ENCODE measurements at places on chromosomes 12 and 14. TPM values are rescaled to one million over a fixed set of nuclear protein-coding genes. Genes with fewer than 3 reads are reported as not detected.

DNA sequence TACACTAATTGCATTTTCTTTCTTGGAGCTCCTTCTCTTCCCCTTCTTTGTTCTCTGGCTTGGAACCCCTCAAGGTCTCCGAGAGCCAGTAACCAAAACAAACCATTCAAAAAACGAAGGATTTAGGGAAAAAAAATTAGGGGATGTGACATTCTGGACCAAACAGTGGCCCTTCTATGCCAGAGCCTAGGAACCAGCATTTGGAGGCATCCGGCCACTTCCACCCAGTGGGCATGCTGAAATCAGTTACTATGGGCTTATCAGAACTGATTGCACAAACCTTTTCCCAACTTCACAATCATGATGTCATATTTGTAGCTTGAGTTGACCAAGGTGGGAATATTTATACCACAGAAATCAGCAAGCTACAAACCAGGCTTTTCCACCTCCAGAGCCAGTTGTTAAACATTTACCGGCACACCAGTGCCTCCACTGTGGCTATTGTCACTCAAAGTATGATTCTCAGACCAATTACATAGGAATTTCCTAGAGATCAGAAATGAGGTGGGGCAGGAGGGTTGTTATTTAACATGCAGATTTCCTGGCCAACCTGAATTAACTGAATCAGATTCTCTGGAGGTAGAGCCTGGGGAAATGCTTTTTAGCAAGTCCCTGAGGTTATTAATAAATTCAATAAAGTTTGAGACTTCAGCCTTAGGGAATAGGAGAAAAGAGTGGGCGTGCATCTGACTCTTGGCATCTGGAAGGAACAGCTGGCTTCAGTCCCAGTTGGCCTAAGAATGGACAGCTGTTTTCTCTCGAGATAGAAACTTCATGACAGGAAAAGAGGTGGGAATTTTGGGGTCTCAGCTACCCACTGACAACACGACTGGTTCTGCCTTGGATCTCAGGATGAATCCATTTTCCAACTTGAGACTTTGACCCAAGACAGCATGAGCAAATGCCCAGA lies 273.9 kb downstream of the ZFP36L1 start:
- DNase-seq, result no peak
- no peak overlapping the region for H3K27ac ChIP-seq
- H3K27me3 ChIP-seq, result no peaks in the 10 kb centered on the region
- H3K4me1 ChIP-seq, result peaks cover 10% of the 10 kb centered on the region
- H3K4me3 ChIP-seq, result no peak overlapping the region

DNA sequence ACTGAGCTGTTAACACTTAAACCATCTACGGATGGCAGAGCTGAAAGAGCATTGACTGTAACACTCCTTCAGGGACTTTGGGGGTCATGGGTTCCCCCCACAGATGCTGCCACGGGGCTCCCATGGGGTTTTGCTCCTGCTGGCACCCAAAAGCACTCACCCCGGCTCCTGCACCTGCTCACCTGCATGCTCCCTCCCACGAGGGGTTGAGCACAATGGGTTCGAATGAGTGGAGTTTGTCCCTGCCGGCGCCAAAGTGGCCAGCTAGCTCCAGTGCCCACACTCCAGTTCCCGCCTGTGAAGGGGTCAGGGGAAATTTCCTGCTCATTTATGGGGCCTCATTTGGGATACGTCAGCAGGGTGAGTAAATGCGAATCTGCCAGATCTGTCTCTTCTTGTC lies 40.7 kb downstream of the TNFAIP2 start:
- no peaks in the 10 kb centered on the region for H3K27me3 ChIP-seq
- no peak for DNase-seq
- no peaks in the 10 kb centered on the region for H3K4me1 ChIP-seq
- no peaks in the 10 kb centered on the region for H3K36me3 ChIP-seq
- H3K4me3 ChIP-seq, result no peak overlapping the region

DNA sequence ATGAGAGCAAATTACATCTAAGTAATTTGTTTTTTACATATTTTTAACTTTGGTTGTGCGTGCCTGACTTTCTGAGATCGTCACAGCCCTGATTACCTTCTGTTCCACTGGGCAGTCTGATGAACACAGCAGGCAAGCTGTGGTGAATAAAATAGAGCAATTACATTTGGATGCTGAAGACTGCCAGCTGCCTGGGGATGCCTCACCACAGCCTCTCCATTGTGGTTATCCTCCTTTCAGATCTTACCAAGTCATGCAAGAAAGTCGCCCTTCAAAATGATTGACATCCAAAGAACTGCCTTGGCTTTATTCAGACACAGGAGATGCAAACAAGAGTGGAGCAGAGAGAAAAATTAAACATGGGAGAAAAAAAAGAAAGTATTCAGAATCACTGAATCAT lies 456.6 kb upstream of the TMPO start:
- H3K36me3 ChIP-seq, result no peaks in the 10 kb centered on the region
- no peak overlapping the region for H3K27ac ChIP-seq
- no peak overlapping the region for H3K4me3 ChIP-seq
- DNase-seq, result no peak
- no peaks in the 10 kb centered on the region for H3K27me3 ChIP-seq
- no peaks in the 10 kb centered on the region for H3K4me1 ChIP-seq

DNA sequence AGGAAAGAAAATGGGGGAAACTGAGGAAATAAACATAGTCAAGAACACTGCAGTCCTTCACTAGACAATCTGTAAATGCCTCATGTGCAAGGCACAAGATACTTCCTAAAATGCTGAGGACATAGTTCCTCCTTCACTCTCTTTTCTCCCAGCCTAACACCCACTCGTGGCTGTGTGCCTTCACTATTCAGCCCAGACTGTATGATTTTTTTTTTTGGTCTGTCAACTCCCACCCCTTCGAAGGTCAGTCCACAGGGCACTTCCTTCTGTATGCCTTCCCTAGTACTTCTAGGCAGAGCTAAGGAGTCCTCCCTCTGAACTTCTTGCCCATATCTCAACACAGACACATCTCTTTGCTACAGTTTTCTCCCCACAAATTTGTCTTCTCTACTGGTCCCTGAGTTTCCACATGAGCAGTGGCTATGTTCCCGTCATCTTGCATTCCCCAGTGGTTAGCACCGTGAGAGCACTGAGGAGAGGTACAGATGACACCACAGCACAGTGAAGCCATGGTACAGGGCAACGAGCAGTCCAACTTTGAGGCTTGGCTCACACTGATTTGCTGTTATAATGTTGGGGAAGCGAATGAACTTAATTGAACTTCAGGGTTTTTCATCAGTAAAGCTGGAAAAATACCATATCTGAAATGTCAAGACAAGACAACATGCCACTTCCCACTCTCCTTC lies 24.1 kb upstream of the SYCP3 start:
- no peaks in the 10 kb centered on the region for H3K27me3 ChIP-seq
- no peak overlapping the region for H3K27ac ChIP-seq
- DNase-seq, result no peak
- H3K4me3 ChIP-seq, result no peak overlapping the region

GRCh38 chr14:25516838-25517237 lies 466.9 kb upstream of the STXBP6 start:
- no peaks in the 10 kb centered on the region for H3K27me3 ChIP-seq
- no peak overlapping the region for H3K4me3 ChIP-seq
- H3K36me3 ChIP-seq, result no peaks in the 10 kb centered on the region
- no peaks in the 10 kb centered on the region for H3K4me1 ChIP-seq

GRCh38 chr14:100788942-100789341 lies 37.0 kb upstream of the MEG3 start:
- no peaks in the 10 kb centered on the region for H3K4me1 ChIP-seq
- no peaks in the 10 kb centered on the region for H3K27me3 ChIP-seq
- H3K4me3 ChIP-seq, result no peak overlapping the region
- no peak for DNase-seq
- no peaks in the 10 kb centered on the region for H3K36me3 ChIP-seq

- no peaks in the 10 kb centered on the region for H3K36me3 ChIP-seq
- DNase-seq, result no peak
- H3K27me3 ChIP-seq, result no peaks in the 10 kb centered on the region
- H3K4me3 ChIP-seq, result no peak overlapping the region
Observed at GRCh38 chr14:52806115-52806514, 14.7 kb upstream of the GNPNAT1 start.

- DNase-seq, result peak; percentile 77
- H3K4me1 ChIP-seq, result no peaks in the 10 kb centered on the region
- H3K36me3 ChIP-seq, result no peaks in the 10 kb centered on the region
- H3K4me3 ChIP-seq, result no peak overlapping the region
Observed at GRCh38 chr12:66860752-66861750, 182.2 kb upstream of the GRIP1 start.

DNA sequence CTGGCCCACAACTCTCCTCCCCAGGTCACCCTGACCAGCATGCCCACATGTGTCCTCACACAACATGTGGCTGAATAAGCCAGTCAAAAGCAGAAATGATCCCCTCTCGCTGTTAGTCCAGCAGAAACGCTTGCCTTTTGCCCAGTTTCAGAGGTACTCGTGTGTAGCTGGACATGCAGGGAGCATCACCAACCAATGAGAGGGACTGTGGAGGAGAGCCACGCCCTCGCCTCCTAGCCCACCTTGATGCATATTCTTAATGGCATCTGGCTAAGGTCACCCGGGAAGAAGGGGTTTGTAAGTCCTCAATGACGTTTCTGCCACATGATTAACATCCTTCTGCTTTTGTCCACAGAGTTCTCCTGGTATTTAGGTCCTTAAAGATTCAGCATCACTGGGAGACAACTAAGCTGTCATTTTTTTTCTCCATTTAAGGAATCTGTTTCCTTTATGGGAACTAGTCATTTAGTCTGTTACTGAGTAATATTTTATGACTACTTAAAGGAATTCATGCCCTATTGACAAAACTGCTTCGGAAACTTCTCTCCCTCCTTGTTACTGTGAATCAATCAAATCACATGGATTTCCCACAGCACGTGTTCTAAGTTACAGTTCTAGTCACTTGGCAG lies 134.0 kb downstream of the GCH1 start:
- H3K27me3 ChIP-seq, result no peaks in the 10 kb centered on the region
- H3K4me1 ChIP-seq, result peaks cover 7% of the 10 kb centered on the region
- no peaks in the 10 kb centered on the region for H3K36me3 ChIP-seq
- H3K27ac ChIP-seq, result no peak overlapping the region

GRCh38 chr12:19945559-19946435 lies 422.5 kb upstream of the PDE3A start:
- no peak for DNase-seq
- no peak overlapping the region for H3K4me3 ChIP-seq
- H3K27me3 ChIP-seq, result no peaks in the 10 kb centered on the region
- H3K27ac ChIP-seq, result no peak overlapping the region

DNA sequence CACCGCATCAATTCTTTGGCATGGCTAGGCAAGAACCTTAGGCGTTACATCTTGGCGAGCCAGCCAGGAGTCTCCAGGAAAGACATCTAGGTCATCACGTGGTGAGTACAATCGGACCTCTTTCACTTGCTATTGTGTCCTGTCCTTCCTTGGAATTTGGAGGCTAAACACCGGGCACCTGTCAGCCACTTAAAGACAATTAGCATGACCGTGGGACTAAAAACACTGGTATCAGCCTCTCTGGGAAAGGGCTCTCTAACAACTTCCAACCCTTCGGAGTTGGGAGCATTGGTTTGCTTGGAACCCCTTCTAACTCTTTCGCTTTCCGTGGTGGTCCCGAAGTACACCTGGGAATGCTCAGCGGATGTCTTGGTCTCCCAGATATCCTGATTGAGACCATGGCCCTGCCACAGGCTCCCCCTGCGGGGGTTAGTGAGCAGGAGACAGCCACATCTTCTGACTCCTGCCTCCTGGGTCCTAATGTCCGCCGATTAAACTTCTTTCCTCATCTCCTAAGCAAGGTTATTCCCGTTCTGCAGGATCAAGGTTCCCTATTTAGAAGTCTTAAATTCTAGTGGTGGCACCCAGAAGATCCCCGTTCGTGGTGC lies 971.7 kb downstream of the FSCB start:
- H3K4me1 ChIP-seq, result no peaks in the 10 kb centered on the region
- H3K27me3 ChIP-seq, result no peaks in the 10 kb centered on the region
- no peak for DNase-seq

DNA sequence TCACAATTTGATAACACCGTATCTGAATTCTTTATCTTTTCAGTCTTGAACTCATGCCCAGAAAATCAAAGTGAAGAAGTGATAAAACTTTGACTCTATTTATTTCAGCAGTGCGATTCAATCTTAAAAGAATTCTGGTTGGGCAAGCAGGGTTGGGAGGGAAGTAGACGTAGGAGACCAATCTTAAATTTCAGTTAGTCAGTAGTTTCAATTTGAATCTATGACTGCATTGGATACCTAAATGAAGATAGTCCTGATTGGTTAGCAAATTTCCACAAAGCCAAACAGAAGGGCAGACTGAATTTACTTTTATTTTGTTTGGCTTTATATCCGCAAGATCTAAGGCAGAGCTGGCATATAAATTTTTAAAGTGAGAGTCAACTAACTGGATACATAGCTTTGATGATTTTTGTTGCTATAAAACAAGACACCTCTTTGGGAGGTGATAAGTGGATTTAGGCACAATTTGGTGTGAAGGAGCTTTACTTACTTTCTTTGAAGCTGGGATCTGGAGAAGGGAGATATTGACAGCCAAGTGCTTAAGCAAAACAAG lies 2.6 kb downstream of the ACSS3 start:
- H3K4me1 ChIP-seq, result peaks cover 15% of the 10 kb centered on the region
- no peaks in the 10 kb centered on the region for H3K36me3 ChIP-seq
- H3K4me3 ChIP-seq, result no peak overlapping the region
- no peak overlapping the region for H3K27ac ChIP-seq
- no peak for DNase-seq
- no peaks in the 10 kb centered on the region for H3K27me3 ChIP-seq

DNA sequence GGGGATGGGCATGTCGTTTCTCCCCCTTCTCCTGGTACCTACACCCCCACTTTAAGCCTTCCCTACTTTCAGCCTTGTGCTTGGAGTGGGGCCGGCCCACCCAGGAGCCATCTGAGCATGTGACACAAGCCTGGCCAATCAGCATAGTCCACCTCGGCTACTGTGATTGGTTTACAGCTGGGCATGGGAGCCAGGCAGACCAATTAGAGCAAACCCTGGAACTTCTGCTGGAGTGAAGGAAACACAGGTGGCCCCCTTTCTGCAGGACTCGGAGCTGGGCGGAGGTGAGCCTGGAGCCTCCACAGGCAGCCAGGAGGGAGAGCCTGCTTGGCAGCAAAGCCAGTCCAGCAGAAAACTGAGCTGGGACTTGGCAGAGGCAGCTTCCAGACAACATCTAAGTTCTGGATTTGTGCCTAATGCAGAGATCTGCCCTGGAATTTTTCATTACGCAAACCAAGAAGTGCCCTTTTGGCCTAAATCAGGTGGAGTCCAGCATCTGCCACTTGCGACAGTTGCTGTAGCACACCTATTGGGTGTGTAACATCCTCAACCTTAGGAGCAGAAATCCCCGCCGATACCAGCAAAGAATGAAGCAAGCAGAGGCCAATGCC lies 59.5 kb downstream of the SCARB1 start:
- H3K4me1 ChIP-seq, result no peaks in the 10 kb centered on the region
- H3K4me3 ChIP-seq, result no peak overlapping the region
- DNase-seq, result no peak
- H3K36me3 ChIP-seq, result no peaks in the 10 kb centered on the region
- no peak overlapping the region for H3K27ac ChIP-seq

A2ML1 gene
- total RNA-seq, result 10.3 TPM

DHRS4L2 gene
- total RNA-seq, result 15.4 TPM

PSME2 gene
- total RNA-seq, result 118 TPM

CD163 gene
- total RNA-seq, result not detected

Data from H1 (cell line).